ENCODE measurements at places on chromosomes 1 and 21. TPM values are rescaled to one million over a fixed set of nuclear protein-coding genes. Genes with fewer than 3 reads are reported as not detected.

LMX1A gene
- total RNA-seq: 0.73 TPM

RUNX1 gene
- total RNA-seq: 17.7 TPM

CD84 gene
- total RNA-seq: 2.1 TPM

PGLYRP3 gene
- not detected for total RNA-seq

FMO1 gene
- total RNA-seq: 0.21 TPM

WNT9A gene
- 2.2 TPM for total RNA-seq

ARL8A gene
- total RNA-seq: 49.2 TPM

FMO3 gene
- total RNA-seq: 0.42 TPM

KCNK2 gene
- 0.45 TPM for total RNA-seq

RXFP4 gene
- total RNA-seq: 5.2 TPM

RPTN gene
- not detected for total RNA-seq

EIF2D gene
- total RNA-seq: 35.5 TPM

KDF1 gene
- 24.7 TPM for total RNA-seq

TBX19 gene
- 1.7 TPM for total RNA-seq

IRF6 gene
- 132 TPM for total RNA-seq

C8A gene
- not detected for total RNA-seq

MAGOH gene
- total RNA-seq: 33.5 TPM

CD34 gene
- total RNA-seq: 8.3 TPM

GJA8 gene
- not detected for total RNA-seq

ADAMTS5 gene
- 2.6 TPM for total RNA-seq

GJA4 gene
- total RNA-seq: 2.3 TPM

RGS1 gene
- 11.0 TPM for total RNA-seq

INTS7 gene
- total RNA-seq: 11.7 TPM

NID1 gene
- 12.1 TPM for total RNA-seq

DENND2D gene
- total RNA-seq: 63.5 TPM

TFF3 gene
- total RNA-seq: 4,796 TPM

RIPPLY3 gene
- total RNA-seq: not detected

TAS1R1 gene
- 0.14 TPM for total RNA-seq

TGFBR3 gene
- total RNA-seq: 27.8 TPM

Measured in left colon (tissue), 2 donors.